ENCODE measurements at places on chromosomes 2 and 18.

GRCh38 chr2:118387509-118387908, 299.2 kb downstream of the INSIG2 start:
- DNase-seq, result no peak

DNA sequence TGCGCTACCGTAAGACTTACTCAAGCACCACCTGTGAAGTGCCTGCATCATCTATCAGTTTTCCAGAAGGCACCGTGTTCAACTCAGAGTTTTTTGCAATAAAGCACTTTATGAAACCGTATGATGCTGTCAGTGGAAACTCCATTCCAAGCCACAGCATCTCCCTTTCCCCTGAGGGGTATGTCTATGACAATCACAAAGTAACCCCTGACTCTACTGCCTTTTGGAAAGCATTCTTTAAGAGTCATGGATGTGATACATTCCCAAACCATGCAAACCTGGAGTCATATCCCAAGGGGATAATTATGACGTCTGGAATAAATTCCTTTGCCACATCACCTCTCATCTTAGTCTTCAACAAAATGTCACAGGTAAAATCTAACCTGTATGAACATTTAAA, 39.2 kb downstream of the UNC50 start:
- DNase-seq, result no peak

- DNase-seq, result no peak
These were observed 702.4 kb downstream of the CPS1 start for GRCh38 chr2:211258646-211259335.

GRCh38 chr2:143833015-143833660, 686.8 kb downstream of the ZEB2 start:
- DNase-seq, result no peak

DNA sequence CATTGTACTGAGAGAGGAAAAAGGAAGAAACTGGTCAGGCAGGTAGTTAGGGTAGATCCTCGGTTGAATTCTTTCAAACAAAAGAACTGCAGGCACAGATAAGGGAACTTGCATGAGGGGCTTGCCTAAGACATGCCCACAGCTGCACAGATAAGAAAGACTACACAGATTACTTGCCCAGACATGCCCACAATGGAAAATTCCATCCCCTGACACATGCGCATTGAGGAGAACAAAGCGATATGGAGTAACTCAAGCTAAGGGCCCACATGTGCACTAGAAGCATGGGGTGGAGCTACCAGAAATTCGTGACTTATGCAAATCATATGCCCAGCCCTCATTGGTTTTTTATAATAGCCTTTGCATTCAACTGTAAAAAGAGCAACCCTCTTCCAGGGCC, 181.3 kb upstream of the ZNF521 start:
- no peak for DNase-seq

Measured in GM12891 (cell line).